ENCODE measurements at places on chromosomes 11 and 22.

DNA sequence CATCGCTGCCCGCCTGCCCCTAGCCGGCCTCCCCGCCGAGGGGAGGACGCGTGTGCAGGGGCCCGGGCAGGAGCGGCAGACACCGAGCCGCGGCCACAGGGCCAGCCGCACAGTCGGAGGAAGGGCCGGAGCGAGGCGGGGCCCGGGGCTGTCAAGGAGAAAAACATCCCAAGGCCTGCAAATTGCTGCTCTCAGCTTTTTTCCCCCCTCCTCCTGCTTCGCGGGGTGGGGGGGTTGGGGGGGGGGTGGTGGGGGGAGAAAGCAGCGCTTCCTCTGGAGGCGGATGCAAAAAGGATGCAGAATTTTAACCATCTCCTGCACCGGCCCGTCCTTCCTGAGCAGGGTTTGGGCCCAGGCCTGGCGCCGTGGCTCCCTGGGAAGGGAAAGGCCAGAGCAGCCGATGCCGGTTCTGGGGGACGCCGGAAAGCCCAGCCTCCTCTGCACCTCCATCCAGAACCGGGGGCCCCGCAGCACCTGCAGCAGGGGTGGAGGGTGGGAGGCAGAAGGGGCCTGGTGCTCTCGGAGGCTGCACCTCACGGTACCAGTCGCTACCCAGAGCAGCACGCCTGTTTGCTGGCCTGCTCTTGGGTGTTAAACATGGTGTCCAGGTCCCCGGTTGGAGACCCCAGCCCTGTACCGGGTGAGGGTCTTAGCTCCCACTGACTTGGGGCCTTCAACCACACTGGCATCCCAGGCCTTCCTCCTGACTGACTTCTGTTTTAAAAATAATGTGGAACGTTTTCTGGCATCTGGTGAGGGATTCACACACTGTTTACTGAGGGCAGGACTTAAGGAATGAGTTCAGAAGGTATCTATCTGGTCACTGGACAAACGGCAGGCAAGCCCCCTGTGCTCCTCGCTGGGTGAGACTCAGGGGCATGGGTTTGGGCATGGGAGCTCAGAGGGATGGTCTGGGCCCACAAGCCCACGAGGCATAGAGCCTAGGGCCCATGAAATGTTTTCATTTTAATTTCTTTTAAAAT is 77.4 kb upstream of the WNT7B start:
- DNase-seq, result no peak

GRCh38 chr11:17384002-17384511 is 4.4 kb downstream of the KCNJ11 start:
- peak; percentile 76 for DNase-seq

DNA sequence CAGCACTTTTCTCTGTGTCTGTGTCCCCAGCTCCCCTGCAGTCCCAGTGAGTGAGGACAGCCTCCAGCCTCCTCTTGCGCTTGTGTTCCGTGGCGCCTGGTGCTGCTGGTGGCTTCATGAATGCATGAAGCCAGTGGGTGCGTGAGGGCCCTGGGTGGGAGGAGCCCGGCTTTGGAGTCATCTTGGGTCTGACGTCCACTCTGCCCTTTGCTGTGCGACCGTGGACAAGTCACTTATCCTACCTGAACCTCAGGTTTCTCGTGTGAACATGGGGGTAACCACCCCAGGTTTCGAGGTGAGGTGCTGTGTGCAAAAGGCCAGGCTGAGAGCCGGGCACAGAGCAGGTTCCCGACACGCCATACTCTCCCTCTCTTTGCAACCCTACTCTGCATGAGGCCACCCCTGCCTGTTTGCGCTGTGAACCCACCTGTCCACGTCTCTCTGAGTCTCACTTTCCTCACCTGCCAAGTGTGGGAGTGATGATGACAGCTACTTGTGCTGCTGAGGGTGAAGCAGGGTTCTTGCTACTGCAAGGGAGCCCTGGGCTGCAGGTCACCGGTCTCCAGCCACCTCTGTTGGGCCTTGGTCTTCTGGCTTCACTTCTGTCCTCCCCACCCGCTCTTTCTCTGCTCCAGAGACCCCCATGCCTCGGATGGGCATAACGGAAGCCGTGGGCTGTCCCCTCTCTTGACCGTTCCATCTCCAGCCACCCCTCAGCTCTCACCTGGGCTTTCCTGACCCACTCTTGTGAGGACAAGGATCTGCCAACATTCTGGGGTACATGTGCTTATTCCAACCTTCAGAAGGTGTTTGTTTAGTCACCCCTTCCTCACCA is 537.6 kb downstream of the TBC1D22A start:
- DNase-seq, result no peak

DNA sequence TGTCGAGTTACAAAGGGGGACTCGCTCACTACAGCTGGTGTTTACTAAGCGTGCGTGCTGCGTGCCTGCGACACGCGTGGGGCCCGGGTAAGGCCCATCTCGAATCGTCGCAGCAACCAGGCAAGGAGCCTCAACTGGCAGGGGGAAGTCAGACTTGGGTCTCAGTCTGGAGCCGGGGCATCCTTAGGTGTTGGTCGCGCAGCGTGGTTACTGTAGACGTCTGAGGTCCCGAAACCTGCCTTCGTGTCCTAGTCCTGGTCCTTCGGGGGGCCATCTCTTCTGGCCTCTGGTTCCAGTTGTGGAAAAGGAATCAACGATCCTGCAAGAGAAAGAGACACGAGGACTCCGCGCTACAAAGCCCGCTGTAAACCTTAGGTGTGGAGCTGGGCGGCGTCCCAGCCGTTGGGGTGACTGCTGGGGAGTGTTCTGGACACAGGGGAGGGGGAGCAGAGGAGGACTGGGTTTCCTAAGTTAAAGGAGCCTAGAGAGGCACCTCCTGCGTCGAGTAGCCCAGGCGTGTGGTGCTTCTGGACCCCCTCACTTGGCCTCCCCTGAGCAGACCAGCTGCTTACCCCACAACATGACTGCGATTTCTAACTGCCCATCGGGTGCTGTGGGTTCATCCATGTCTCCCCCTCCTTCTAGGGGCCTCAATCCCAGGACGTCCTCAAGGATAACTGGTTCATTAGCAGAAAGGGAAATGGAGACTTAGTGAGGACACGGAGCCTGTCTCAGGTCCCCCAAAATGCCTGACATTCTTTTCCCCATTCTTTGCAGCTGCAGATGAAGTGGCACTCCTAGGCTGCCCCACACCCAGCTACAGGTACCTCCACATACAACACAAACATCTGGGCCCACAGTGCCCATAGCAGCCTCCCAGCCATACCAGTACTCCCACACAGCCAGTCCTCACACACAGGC is 4.9 kb upstream of the WNT11 start:
- no peak for DNase-seq

DNA sequence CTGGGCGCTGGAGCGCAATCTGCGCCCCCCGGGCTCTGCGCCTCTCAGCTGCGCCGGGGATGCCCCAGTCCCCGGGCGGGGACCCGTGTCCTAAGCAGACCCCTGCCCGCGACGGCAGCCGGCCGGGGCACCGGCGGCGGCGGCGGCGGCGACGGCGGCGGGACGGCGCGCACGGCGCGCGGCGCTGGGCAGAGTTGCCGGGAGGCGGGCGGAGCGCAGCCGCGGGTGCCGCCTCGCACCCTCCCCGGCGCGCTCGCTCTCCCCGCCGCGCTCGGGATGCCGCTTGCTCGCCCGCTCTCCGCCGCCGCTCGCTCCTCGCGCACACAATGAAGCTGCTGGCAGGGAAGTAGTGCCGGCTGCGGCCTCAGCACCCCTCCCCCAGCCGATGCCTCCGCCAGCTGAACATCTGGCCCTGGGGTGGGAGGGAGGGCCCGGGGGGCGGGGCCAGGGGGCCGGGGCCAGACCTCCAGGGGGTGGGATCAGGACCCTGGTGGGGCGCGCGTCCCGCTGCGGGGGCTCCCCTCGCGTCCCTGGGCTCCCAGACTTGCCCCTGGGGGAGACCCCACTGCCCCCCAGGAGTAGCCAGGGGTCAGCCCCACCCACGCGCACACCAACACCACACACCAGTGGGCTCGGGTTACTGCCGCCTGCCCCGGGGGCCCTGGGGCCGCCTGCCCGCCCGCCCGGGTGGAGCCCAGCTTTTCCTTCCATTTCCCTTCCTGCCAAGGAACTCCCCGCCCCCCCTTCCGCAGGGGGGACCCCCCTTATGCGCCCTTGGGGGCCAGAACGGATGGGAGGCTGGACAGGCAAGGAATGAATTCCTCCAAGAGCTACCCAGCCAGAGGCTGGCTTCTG is at the start of gene RCOR2:
RCOR2 (minus strand) TSS at position 328 of the 855 bp plus-strand sequence. CDS start 708 bp downstream, outside the sequence.
- peak; percentile 61 for DNase-seq

GRCh38 chr11:57302489-57302888 is 22.3 kb downstream of the TNKS1BP1 start:
- no peak for DNase-seq

DNA sequence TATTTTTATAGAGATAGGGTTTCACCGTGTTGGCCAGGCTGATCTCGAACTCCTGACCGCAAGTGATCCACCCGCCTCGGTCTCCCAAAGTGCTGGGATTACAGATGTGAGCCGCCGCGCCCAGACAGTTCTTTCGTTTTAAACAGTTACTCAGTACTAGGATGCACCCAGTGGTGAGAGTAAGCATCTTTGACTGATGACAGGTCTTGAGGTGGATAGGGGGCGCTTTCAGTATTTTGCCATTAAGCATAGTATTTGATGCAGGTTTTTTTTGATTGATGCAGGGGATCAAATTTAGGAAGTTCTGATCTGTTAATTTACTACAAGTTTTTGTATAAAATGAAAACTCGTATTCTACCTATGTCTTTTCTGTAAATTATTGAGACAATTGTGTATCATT is 13.2 kb upstream of the TRIM34 start:
- no peak for DNase-seq

DNA sequence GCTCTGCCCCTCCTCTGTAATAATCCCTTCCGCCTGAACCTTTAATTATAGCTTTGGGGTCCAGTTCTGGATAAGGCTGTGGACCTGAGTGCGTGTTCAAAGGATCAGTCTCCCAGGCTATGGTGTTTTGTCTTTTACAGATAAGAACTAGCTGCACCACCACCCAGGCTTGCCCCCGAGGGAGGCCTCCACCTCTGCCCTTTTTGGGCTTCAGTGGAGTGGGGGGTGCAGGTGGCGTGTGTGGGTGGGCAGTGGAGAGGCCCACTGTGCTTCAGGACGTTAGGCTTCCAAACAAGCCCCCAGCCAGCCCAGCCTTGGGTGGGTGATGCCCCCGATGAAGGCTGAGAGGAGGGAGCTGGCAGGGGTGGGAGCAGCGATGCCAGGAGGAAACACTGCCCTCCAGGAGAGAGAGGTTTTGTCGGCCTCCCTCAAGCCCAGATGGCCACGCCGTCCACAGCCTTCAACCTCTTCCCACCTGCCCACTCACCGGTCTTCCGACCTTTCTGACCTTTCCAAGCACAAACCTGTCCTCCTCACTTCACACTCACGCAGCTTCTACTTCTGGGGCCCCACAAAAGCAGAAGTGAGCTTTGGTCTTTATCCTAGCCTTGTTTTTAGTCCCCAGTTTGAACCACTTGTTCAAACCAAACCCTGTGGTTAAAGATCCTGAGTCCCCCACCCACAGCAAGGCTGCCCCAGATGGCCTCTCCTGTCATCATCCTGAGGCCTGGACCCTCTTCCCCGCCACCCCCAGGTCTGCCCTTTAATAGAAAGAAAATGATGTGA is 20.4 kb downstream of the PSMD13 start:
- no peak for DNase-seq

- no peak for DNase-seq
Measured at GRCh38 chr11:1654388-1655167, 25.0 kb downstream of the KRTAP5-5 start.

DNA sequence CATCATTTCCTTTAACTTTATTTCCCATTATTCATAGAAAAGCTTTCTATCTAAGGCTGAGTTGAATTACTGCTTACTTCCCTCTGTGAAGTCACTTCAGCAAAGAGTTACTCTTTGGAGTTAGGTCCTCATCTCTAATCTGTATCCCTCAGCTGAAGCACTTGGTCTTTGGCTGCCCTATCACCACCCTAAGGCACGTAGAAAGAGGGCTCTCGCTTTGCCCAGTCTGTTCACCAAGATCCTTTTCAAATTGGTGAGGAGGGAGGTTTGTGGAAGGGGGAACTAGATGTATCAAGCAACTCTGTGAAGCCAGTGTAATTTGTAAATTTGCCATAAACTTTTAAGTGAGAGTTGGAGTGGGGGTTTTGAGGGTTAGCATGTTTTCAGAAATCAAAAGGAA is 43.4 kb downstream of the PAX6 start:
- no peak for DNase-seq

GRCh38 chr22:36405221-36405661 is 17.5 kb upstream of the MYH9 start:
- no peak for DNase-seq

GRCh38 chr11:122981388-122982264 is at the start of gene BSX:
Gene BSX (minus strand): TSS chr11:122981834. CDS start chr11:122981671, 163 bp downstream.
- DNase-seq, result peak; percentile 32

DNA sequence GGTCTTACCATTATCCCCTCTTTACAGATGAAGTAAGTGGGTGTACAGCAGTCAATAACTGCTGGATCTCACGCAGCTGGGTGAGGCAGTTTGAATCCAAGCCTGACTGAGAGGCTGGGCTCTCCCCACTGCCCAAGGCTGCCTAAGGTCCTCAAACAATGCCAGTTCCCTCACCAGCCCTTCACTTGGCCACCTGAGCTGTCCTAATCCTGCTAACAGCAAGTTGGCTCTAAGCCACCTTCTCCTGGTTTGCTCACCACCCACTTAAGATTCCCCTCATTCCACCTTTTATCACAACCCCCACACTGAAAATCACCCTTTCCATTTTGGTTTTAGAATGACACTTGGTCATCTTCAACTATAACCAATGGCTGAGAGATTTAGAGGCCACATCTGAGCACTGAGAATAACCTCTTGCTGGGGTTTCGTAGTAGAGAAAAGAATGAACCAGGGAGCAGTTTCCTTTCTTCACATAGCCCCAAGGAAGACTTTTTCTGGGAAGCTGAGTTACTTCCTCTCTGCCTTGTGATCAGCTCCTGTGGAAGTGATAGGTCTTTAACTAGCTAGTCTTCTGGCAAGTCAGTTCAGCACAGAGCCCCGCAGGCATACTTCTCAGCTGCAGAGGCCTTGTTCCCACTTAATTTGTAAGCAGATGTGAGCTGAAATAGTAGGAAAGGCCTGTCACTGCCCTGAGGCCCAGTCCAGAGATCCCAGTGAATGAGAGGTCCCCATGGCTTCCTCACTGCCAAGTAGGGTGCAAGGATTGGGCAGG is 57.8 kb upstream of the TTC12 start:
- no peak for DNase-seq

- DNase-seq, result peak; percentile 1
Measured at GRCh38 chr11:2524446-2525165, 79.8 kb downstream of the KCNQ1 start.

GRCh38 chr11:109012991-109013390 is 348.1 kb downstream of the DDX10 start:
- DNase-seq, result no peak

DNA sequence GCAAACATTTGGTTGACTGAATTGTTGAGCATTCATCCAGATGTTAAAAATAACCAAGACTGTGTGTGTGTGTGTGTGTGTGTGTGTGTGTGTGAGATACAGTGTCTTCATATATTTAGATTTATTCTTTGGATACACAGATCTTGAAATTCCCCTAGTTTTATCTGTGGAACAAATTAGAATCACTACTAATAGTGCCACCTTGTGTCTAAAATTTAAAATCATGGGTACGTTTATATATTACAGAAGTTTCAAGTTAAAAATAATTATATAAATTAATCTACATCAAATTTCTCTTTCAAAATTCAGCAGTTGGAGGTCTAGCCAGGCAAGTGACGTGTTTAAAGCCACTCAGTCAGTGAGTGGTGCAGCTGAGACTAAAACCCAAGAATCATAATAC is 1566.2 kb upstream of the TENM4 start:
- DNase-seq, result no peak
